ENCODE measurements at places on chromosomes 1 and 21.

DNA sequence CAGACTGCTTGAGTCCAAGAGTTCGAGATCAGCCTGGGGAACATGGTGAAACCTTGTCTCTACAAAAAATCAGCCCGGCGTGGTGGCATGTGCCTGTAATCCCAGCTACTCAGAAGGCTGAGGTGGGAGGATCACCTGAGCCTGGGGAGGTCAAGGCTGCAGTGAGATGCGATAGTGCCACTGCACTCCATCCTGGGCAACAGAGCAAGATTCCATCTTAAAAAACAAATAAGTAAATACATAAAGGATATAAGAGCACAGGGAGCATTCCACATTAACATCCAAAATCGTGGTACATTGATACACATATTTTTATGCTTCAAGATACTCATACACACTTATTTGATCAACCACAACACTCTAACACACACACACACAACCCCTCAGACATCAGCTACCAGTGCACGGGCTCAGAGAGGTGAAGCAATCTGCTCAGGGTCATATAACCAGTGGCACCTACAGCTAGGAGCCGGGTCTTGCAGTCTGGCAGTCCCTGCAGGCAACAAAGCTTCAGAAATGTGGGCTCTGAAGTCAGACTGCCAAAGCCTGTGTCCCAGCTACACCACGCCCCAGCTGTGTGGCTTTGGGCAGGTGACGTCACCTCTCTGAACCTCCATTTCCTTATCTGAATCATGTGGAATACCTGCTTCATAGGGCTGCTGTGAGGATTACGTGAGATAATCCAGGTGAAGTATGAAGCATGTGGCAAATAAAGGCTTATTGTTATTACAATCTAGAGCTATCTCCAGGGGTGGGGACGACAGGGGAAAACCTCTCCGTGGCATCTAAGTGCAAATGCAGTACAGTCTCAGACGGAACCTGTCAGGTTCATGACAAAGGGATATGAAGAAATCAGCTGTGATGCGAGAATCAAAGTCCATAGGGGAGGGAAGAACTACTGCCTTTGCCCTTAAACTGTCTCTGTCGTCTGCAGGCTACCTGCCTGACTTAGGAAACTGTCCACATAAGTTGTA is 4.8 kb upstream of the CRYBG2 start:
- peak; percentile 76 for DNase-seq

GRCh38 chr1:42938645-42939615 is 19.7 kb downstream of the SLC2A1 start:
- DNase-seq: no peak

- peak; percentile 91 for DNase-seq
Observed at GRCh38 chr1:151594143-151594625, 17.7 kb upstream of the SNX27 start.

GRCh38 chr1:1567891-1568291 is 6.8 kb downstream of the SSU72 start:
- DNase-seq: no peak

DNA sequence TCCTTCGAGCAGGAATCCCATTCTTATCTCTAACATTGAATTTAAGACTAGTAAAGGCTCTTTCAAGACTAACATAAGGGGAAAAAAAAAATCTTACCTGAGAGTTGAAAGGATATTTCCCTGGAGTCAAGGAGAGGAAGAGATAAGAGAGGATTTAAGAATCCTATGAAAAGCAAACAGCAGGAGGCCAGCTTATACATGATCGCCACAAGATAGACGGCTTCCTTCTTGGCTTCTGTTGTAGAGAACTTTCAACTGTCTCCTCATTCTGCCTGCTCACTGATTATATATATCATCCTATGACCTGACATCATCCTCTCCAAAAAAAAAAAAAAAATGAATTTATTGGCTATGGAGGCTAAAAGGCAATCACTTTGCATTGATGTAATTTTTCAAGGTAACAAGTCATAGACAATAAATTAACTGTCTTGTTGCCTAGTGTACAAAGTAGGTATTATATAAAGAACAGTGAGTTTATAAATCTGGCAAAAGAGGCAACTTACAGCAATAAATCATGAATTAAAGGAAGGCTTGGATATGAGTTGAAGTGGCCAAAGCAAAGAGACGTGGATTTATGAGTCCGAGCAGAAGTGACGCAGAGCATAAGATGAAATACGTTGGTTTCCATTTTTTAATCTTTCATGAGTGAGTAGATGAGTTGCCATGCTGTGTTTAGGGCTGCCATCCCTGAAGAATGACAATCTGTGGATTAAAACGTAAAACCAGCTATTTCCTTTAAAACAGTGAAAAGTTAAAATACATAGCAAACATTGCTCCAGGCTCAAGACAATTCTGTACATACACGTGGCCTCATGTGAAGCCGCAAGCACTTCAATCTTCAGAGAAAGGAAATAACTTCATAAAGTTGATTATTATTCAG is at the start of gene UTS2:
TSS of gene UTS2 (minus strand) at position 262 of the 880 bp plus-strand sequence. CDS start at position 200, 62 bp downstream.
- DNase-seq: no peak

DNA sequence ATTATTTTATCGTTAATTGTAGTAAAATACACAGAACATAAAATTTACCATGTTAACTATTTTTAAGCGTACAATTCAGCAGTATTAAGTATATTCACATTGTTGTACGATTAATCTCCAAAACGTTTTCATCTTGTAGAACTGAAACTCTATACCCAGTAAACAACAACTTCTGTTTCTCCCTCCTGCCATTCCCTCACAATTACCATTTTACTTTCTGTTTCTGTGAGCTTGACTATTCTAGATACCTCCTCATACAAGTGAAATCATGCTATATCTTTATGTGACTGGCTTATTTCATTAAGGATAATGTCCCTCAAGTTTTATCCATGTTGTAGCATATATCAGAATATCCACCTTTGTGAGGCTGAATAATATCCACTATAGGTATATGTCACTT is 156.8 kb downstream of the ST6GALNAC3 start:
- DNase-seq: no peak

DNA sequence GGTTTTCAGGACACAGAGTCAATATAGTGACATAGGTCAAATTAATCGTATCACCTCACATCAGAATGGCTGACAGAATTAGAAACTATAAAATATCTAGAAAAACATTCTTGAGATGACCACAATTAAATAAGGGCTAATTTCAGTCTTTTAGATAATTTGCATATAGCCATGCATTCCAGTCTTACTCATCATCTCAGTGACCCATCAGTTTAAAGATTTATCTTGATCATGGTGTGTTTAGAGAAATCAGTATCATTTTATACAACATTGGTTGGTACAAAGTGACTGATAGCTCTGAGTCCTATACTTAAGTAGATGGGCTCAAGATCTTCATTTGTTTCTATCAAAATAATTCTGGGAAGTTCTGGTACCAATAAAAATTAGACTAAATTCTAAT is 262.3 kb upstream of the SNX7 start:
- no peak for DNase-seq

GRCh38 chr1:41837691-41838090 is 81.0 kb downstream of the HIVEP3 start:
- no peak for DNase-seq

GRCh38 chr1:22949822-22950331 is 22.8 kb downstream of the LACTBL1 start:
- DNase-seq: no peak

- DNase-seq: no peak
Observed at GRCh38 chr1:154896771-154897286, 26.7 kb upstream of the KCNN3 start.

DNA sequence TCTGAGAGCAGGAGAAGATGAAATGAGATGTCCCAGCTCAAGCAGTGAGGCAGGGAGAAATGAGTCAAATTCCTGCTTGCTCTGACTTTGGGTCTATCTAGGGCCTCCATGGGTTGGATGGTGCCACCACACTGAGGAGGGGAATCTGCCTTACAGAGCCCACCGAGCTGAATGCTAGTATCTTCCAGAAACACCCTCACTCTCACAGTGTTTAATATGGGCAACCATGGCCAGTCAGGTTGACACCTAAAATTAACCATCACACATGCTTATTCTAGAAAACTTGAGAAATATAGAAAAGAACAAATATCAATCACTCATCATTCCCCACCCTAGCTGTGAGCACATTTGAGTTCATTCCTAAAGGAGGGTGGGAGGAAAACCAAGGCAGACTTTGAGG is 29.4 kb upstream of the FHAD1 start:
- no peak for DNase-seq

- DNase-seq: no peak
Observed at GRCh38 chr1:58786184-58786926, 2.5 kb upstream of the JUN start.

DNA sequence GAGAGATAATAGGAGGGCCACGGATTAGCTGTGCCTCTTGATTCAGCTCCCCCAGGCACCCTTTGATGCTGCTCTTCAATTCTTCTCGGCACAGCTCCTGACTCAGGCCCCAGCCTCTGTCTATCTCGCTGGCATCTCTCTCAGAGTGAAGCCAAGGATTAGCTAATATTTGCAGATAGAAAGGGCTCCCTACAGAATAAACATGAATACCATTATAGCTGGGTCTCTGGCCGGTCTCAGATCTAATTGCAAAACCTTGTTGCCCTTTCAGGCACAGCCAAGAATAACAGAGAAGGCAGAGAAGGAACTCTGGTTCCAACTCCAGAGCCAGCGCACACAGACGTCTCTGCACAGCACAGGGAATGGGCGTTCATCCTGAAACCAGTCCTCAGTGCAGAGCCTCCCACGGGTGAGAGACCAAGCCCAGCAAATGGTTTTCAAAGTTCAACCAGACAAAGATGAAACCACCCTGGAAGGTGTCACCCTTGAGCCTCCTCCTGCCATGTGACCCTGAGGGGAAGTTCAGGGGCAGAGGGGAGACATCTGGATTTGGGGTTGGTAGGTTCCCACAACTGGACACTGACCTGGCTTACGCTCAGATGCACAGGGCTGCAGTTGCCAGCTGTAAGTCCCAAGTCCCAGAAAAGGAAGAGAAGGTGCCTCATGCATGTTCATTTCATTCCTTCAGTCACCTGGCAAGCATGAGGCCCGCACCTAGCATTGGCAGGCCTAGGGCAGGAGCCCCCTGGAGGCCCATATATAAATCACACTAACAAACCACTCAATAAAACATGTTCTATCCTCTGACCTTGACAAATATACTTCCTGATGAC is 394.0 kb downstream of the NPHP4 start:
- DNase-seq: no peak

DNA sequence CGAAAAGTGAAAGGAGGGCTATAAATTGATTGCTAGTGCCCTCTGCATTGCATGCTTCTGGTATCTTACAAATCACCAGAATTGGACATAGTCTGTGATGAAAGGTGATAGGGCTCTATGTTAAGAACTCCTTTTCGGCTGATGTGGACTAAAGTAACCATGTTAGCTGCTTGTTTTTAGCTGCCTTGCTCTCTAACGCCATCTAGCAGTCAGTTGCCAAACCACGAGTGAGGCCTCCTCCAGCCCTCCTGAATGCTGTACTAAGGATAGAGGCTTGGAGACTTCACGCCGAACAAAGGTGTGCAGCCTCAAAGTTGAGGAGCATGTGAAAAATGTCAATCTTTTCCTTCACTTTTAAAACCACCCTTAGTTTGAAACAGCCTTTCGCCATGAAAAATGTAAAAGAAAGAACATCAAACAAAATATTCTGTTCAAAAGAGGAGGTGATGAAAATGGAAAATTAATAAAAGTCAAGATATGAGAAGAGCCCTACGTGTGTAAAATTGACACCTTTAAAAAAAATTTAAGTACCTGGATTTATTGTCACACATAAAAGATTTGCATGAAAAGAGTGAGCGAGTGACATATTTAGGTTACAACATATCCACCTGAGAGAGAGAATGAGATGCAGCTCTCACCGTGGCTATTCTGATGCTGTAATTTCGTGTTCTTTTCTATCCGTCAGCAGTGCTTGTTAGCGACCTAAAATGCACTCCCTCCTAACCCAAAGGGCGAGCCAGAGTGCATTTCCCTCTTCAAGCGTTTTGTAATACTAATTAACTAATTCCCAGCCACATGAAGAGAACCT is 8.1 kb downstream of the LRRC53 start:
- DNase-seq: peak; percentile 63

- no peak for DNase-seq
Observed at GRCh38 chr1:208270651-208271141, 26.5 kb upstream of the PLXNA2 start.

GRCh38 chr1:177209357-177209756 is 38.6 kb downstream of the BRINP2 start:
- DNase-seq: no peak

- no peak for DNase-seq
Observed at GRCh38 chr1:55156093-55156492, 59.1 kb downstream of the USP24 start.

GRCh38 chr1:32291708-32292538 is at the start of gene HDAC1:
Gene HDAC1 (plus strand): TSS chr1:32292083. CDS start chr1:32292170, 87 bp downstream.
- peak; percentile 97 for DNase-seq

- DNase-seq: no peak
Observed at GRCh38 chr1:54415991-54416390, 9.8 kb upstream of the SSBP3 start.

GRCh38 chr1:28031173-28031572 is 57.2 kb downstream of the EYA3 start:
- no peak for DNase-seq

- DNase-seq: no peak
Observed at GRCh38 chr21:36388835-36389234, 3.6 kb downstream of the CHAF1B start.

- DNase-seq: no peak
Observed at GRCh38 chr21:23977971-23978370, 1629.3 kb downstream of the MRPL39 start.

GRCh38 chr1:70947835-70948234 is 99.8 kb downstream of the PTGER3 start:
- DNase-seq: no peak

- DNase-seq: peak; percentile 42
Observed at GRCh38 chr1:43975249-43975961, 645 bp downstream of the ATP6V0B start.

DNA sequence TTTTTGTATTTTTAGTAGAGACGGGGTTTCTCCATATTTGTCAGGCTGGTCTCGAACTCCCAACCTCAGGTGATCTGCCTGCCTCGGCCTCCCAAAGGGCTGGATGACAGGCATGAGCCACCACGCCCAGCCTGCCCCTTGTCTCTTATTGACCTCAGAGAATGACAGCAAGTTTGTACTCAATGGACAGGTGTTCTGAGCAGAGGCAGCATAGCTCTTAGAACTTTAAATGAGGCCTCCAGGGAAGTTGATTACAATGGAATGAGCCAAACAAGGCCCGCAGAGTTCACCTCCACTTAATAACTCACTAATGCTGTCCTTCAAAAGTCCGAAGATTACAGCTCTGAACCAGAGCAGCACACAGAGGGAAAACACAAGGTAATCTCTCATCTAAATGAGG is 10.9 kb downstream of the TMPRSS2 start:
- no peak for DNase-seq

DNA sequence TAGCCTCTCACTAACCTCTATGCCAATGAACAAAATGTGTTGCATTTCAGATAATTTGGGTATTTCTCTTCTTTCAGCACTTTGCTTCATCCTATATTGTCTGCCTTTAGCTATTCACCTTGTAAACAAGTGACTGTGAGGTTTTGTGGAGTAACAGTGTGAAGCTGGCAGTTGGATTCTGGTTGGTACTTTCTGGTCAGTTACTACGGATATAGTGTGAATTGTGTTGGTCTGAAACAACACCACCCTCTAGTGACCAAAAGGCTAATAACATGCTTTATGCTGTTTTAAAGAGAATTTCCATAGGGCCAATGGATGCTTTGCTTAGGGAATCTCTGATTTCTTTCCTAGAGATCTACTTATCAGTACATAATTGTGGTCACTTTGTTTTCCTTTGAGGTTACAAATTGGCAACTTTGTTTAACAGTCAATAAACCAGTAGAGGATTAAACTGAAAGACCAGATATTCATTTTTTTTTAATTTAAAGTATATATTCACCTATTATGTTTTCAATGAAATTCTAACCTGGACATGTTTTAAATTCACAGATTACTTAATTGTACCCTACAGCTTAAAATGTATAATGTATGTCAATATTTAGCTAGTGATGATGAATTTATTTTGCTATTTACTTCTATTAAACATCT is 2.5 kb upstream of the PTGER3 start:
- no peak for DNase-seq

Data from stimulated activated CD8-positive, alpha-beta memory T cell treated with anti-CD3 and anti-CD28 coated beads, Interleukin-4, amount 100 ng/mL, for 48 hours (primary cell).